MG63 (cell line): ENCODE measurements at places on chromosomes 5 and 9.

DNA sequence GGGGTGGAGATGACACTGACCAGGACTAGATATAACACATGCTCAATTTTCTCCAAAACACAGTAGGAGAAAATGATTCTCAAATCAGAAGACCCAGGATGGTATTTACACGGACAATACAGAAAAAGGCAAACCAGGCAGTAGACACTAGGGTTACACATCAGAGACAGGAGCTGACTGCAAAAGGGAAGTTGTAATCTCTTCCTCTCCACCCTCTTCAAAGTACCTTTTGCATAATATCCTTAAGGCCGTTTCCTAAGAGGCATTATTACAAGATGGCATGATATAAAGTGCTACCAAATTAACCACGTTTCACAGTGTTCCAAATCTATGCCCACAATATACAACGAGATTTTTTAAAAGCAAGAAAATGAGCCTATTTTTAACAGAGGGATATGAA, 39.2 kb downstream of the YIPF5 start:
- DNase-seq = no peak

- DNase-seq = no peak
Measured at GRCh38 chr5:149957855-149958254, 2.7 kb upstream of the SLC26A2 start.

DNA sequence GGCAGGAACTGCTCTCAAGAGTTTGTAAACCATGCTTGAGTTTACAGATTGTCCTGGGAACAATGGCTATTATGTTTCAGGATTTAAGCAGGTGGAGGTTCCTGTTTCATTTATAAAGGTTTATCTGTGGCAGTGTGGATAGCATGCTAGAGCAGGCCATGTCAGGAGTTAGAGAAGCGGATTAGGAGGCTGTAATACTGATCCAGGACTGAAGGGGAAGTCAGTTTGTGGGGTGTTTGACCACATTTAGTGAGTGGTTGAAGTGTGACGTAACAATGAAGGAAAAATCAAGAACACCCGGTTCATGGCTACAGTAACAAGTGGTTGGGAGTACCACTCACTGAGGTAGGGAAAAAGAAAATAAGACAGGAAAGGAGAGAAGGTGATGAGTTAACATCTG, 299.0 kb downstream of the TLR4 start:
- no peak for DNase-seq

- no peak for DNase-seq
Measured at GRCh38 chr5:60672693-60673264, 27.2 kb downstream of the DEPDC1B start.

- DNase-seq = no peak
Measured at GRCh38 chr5:79378510-79379186, 135.3 kb downstream of the HOMER1 start.

DNA sequence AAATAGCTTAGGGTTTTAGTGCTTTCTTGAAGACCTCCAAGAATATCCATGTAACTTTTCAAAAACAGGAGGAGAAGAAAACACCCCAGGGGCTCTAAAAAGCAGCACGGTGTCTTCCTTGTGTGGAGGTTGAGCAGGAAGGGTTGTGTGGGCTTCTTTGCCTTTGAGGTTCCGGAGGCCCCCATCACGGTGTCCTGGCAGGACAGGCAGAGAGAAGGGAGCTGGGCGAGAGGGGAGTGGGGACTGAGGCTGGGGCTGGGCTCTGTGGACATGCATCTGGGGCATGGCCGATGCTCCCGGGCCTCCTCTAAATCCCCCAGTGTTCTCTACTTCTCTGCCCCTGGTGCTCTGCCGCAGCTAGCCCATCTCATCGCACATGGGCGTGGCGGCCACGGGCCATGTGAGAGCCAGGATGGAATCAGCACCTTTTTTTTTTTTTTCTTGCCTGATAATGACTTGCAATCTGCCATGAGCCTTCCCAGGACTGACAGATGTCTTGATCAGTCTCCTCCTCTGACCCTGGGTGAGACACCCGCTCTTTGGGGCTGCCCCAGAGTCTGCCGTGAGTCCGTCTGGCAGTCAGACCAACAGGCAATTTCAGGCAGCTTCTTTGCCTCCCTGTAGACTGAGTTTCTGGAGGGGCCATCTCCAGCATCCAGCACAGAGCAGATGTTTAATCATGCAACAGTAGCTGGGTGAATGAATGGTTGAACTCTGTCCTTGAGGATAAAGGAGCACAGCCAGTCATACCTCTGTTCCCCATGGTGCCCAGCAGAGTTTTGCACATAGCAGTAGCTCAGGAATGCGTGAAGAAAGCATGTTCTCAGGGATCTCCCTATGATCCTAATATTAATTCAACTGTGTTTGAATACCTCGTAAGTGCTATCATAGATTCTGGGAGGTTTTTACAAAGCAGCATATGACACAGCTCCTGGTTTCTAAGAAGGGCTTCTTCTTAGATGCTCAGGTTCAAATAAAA, 12.1 kb downstream of the CXCL14 start:
- DNase-seq = no peak

GRCh38 chr9:2857564-2858198, 13.8 kb upstream of the PUM3 start:
- DNase-seq = peak; percentile 34

GRCh38 chr5:90424245-90424644, 14.7 kb upstream of the CETN3 start:
- DNase-seq = no peak

DNA sequence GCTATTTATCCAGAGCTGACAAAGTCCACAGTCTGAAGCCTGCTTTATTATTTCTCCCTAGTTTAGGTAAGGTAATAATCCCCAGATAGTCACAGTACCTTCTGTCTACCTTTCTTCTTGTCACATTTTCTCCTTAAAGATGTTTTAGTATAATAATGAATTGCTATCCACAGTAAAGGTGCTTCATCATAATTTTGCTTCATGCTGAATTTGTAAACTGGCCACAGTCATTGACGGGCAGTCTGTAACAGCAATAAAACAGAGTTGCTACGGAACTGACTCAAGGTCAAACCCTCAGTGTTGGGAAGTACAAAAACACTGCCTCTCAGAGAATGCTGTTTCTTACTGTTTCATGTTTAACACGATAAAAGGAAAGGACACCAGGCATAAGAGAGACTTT, 195.7 kb downstream of the ZNF608 start:
- no peak for DNase-seq

- DNase-seq = peak; percentile 55
Measured at GRCh38 chr5:151264113-151264512, 11.1 kb downstream of the GM2A start.

DNA sequence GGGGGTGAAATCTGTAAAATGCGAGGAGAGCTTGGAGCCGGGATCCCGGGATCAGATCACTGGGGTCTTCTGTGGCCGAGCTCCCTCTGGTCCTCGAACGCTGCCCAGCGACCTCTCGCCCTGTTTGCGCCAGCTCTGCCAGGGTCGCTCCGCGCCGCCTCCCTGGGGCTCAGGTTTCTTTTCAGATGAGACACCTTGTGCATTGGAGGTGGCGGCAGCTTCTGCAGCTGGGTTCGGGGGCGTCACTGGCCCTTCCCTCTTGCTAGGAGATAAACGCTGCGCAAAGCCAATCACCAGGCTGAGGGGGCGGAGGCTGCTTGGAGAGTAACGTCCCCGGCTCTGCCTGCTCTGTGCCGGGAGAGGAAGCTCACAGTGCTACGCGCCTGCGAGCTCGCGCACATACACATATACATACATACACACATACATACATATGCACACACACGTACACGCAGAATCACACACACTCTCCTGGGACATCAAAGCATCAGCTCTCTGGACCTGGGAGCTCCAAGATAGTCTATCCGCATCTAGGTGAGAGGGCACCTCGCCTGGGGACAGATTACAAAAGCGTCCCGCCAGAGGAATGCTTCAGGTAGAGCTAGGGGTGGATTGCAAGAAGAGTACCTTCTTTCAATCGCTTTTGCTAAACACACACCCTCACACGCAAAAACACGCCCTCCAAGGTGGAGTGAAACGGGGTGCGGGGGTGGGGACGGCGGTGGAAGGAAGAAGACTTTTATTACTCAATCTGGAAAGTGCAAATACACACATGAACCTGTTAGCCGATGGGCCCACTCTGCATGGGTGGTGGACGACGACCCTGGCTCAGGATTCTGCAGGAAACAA, at the start of gene ST8SIA4:
Gene ST8SIA4, minus strand, starts transcription at position 244 of the 849 bp plus-strand sequence. CDS start 327 bp downstream, outside the sequence.
- peak; percentile 43 for DNase-seq

DNA sequence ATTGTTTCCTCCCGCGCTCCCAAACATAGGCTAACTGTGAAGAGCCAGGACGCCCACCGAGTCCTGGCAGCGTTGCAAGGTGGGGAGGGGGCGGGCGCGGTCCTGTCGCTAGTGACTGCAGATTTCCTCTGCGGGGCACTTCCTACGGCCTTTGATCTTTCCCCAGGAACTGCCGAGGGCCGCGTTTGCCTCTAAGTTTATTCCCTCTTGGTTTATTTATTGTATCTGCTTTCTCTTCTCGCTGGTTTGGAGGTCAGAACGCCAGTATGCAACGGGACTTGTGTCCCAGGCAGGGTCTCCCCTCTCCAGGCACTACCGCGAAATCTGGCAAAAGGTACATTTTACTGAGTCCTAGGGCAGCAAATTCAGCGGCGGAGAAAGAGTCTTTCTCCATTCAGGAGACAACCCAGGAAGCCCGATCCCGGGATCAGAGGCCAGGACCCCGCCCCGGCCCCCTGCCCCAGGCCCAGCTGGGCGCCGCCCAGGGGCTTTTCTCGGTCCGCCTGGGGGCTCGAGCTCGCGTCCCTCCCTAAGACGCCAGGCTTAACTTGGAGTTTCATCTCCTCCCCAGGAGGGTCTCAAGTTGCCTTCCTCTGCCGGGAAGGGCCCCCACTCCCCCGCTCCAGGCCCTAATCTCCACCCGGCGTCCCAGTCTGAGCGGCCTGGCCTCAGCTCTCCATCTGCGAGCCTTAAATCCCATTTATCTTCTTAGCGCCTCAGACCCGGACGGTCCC, 884 bp upstream of the EGFLAM start:
- DNase-seq = no peak

- DNase-seq = peak; percentile 2
Measured at GRCh38 chr5:126139773-126140172, 283.4 kb upstream of the GRAMD2B start.

GRCh38 chr5:20262896-20263295, 274.9 kb upstream of the CDH18 start:
- no peak for DNase-seq

DNA sequence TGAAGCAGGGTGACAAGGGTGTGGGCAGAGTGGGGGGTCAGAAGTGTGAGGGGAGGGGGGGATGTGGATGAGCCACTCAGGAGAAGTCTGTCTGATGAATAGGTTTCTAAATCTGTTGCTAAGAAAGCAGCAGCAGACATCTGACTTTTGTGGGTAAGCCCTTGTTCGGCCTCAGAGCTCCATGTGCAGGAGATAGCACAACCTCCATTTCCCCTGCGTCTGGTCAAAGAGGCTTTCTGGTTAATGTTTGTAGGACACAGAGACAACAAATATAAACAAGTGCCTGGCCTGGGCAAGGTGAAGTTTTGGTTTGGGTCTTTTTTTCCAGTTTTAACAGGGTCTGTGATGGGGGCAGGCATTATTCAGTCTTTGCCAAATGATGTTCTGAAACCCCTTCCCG, 57.0 kb upstream of the GNE start:
- no peak for DNase-seq

DNA sequence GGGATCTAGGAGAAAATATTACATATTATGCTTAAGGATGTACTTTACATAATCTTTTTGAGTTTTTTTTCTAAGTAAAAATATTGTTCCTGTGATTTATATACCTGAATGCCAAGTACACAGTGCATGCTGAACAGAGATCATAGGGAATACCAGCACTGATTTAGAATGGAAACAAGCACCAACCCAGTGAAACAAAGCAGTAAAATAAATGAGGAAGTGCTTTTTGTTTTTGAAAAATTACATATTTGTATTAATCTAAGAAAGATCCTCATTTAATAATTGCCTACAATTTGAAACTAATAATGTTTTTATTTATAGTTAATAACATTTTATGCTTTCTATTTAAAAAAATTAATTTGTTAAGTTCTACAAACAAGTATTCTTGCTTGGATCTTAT, 18.0 kb downstream of the GARNL3 start:
- DNase-seq = no peak

- peak; percentile 99 for DNase-seq
Measured at GRCh38 chr9:16247188-16247875, 623.1 kb downstream of the BNC2 start.

DNA sequence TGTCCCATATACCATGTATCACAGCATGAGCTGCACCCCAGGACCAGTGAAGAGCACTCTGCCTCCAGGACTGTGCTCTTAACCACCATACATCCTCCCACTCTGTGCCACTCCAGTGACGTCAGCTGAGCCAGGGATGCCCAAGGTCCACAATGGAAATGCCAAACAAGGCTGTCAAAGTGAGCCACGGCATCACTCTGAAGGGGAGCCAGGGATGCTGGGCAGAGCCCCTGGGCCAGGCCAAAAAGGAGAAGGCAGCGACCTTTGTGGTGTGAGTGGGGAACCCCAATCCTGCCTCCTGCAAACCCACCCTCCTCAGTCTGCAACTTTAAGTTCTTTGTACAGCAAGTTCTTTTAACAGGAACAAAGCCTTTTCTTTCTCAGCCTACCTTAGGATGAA, 242.7 kb downstream of the SYK start:
- no peak for DNase-seq

GRCh38 chr9:38414040-38414723, 10.1 kb downstream of the IGFBPL1 start:
- no peak for DNase-seq

GRCh38 chr9:124869466-124869985, 7.6 kb downstream of the ARPC5L start:
- DNase-seq = peak; percentile 38

GRCh38 chr5:174545926-174546325, 178.5 kb upstream of the MSX2 start:
- no peak for DNase-seq

- DNase-seq = no peak
Measured at GRCh38 chr5:78540335-78541085, 108.1 kb downstream of the LHFPL2 start.

- no peak for DNase-seq
Measured at GRCh38 chr9:70696694-70697335, 282.4 kb upstream of the KLF9 start.

- no peak for DNase-seq
Measured at GRCh38 chr5:66877843-66878242, 281.6 kb downstream of the MAST4 start.

DNA sequence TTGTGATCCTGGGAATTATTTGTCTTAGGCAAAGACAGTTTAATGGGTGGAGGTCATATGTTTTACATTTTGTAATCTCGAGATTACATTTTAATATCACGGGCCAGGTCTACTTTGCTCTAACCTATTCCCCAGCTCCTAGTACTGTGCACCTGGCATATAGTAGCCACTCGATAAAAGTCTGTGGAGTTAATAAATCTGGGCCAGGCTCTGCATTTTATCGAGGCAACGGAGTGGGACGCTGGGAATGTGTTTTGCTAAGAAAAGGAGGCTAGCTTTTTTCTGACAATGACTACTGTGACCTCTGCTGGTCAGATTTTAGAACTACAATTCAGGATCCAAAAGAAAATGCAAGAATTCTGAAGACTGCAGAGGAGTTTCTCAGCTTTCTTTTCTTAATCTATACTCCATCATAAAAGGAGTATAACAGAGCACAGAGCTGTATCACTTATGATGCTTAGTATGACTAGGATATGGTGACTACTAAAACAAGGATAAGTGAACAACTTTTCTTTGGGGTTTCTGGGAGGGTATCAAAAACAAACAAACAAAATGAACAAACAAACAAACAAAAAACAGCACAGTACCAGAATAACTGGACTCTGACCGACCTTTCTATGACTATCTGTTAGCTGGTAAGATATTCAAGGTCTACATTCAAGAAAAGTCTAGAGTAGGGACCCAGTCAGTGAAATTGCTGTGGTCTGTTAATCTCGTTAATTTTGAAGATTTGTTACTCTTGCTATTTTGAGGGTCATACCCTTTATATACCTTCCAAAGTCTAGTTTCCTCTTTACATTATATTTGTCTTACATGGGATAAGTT, 46.1 kb upstream of the CER1 start:
- DNase-seq = peak; percentile 76

GRCh38 chr5:107672211-107673038, 1.7 kb upstream of the EFNA5 start:
- DNase-seq = peak; percentile 91
